ENCODE measurements at places on chromosomes 2 and 18.
A peak's percentile ranks its signal among the peaks of the same experiment; 100 is the strongest.

DNA sequence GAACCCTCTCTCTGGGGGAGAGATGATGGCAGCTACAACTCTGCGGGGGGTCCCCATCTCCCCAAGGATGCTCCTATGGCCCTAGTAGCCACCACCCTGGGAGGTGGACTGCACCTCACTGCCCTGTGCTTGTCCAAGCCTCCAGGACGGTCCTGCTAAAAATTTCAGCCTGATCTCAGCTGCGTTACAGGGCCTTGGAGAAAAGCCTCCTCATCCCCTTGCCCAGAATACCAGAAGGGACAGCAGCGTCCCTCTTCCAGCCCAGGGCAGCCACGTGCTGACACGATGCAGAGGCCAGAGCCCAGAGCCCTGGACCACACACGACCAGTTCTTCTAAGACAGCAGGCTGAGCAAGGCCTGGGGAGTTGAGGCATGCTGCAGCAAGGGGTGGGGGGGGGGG is 81.9 kb downstream of the GFPT1 start:
- no peak for DNase-seq

DNA sequence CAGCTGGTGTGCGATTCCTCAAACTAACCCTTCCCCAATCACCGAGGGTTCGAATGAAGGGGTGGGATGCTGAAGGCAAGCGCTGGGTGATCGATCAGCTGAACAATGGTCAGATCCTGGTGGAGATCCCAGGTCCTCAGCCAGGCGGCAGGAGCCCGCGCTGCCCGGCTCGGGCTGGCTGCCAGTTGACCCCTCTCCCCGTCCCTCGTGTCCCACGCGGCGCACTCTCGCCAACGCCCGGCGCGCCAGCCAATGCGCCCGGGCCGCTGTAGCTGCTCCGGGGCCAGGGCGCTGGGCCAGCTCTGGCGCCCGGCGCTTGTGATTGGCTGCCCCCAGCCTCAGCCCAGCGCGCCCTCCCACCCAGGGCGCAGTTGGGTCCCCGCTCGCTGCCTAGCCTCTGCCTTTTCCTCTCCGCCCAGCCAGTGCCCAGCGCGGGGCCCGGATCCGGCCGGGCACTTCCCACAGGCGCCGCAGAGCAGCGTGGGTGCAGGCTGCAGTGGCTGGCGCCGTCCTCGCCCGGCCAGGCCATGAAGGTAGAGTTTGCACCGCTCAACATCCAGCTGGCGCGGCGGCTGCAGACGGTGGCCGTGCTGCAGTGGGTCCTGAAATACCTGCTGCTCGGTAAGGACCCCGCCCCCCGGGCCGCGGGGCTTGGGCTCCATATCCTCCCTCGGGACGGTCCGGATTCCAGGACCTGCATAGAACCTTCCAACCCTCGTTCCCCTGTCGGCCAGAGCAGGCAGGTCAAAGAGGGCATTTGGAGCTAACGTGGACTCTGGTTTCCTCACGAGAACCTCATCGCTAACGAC is at the start of gene MOGAT1:
Gene MOGAT1 (plus strand): TSS at position 400 of the 809 bp plus-strand sequence. CDS start 128 bp downstream, at position 528.
- DNase-seq = no peak

GRCh38 chr2:110748489-110748867 is 16.1 kb downstream of the ACOXL start:
- peak; percentile 16 for DNase-seq

- no peak for DNase-seq
These were observed 37.2 kb downstream of the TSHZ1 start for GRCh38 chr18:75247611-75248421.

DNA sequence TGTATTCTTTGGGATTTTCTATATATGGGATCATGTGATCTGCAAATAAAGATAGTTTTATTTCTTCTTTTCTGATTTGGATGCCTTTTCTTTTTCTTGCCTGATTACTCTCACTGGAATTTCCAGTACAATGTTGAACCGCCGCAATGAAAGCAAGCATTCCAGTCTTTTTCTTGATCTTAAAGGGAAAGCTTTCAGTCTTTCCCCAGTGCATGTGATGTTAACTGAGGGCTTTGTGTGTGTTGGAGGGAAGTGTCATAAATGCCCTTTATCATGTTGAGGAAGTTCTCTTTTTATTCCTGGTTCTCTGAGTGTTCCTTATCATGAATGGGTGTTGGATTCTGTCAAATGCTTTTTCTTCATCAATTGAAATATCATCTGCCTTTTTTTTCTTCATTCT is 16.9 kb upstream of the CYBRD1 start:
- DNase-seq = no peak

DNA sequence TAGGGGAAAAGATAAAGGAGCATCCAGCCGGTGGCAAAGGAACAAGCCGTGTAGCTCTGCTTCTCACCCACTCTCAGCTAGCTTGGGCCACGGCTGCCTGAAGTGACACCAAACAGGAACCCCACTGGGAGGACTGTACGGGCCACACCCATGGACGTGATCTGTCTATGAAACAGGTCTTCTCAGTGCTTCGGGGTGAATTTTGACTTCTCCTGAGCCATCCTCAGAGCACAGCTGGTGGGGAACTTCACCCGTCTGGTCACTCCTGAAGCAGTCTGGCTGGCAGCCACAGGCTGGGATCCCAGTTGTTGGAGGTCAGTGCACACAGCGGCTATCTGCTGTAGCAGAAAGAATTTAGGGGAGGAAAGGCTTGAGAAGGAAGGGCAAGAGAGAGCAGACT is 223.8 kb downstream of the FAM210A start:
- no peak for DNase-seq

DNA sequence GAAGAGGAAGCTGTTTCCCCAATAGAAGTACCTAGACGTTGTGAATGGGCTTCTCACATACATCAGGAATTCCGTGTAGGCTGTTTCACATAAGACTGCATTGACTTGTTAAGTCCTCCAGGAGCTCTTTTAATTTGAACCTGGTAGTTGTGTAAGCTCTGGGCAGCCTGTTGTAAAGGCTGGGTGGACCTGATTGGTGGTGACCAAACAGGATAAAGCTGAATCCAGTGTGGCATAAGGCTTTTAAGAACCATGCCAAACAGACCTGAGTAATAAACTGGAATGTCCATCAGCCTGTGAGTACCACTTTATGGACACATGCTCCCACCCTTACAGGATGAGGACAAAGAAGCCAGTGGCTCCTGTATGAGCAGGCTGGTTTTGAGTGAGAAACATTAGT is 24.1 kb downstream of the RMND5A start:
- DNase-seq = no peak

DNA sequence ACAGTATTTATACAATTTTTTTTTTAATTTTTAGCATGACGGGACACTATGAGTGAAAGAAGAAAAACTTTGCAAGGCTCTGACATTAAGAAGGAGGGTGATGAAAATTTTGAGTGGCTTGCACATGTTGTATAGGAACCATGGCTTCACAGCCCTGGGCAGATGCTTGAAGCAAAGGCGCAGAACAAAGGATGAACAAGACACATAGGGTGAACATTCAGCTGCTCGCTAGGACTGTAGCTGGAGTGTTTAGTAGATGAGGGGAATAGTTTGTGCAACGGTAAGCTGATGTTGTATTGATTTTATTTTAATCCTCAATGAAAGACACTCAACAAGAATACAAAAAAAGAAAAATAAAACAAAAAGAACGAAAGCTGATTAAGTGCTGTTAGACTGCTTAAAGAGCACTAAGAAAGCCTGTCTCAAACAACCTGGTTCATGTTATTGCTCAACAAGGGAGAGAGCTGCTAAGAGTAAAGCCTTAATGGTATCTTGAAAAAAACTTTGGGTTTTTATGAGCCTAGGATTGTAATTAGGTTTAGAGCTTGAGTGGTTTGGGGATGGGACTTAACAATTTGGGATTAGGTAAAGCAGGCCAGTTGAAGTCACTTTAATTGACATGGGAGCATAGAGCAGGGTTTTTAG is 41.2 kb upstream of the GCFC2 start:
- no peak for DNase-seq

DNA sequence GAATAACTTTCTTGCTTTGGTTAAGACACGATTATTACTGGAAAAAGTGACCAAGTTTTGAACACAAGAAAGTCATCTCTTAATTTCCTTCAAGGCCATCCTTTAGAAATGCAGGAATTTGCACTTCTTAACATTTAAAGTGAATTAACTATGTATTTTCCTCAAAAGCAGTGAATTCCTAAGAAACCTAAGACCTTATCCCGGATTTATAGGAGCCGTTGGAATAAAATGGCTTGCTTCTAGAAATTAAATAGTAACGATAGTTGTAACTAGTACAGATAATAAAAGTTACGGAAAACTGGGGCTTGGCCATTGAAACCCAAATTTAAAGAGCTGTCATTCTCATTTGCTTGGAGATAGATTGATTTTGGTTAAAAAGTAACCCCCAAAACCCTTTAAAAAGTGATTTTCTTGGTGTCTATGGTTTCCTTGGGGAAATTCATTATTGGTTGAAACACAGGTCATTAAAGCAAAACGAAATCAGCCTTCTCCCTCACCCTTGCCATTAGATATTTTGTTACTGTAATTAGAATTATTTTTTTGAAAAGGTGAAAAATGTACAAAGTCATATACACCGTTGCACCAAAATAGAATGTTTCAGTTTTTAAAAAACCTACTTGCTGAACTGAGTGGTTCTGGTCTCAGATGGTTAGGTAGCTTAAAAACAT is 2.0 kb downstream of the SKOR2 start:
- DNase-seq = no peak

- DNase-seq = no peak
These were observed 9.2 kb downstream of the CNTNAP5 start for GRCh38 chr2:124034265-124034664.
